Skeletal muscle cell (primary cell): ENCODE measurements at places on chromosomes 1 and 21.
A peak's percentile ranks its signal among the peaks of the same experiment; 100 is the strongest.

GRCh38 chr1:100959502-100960060 lies 63.7 kb downstream of the SLC30A7 start:
- DNase-seq = no peak

GRCh38 chr1:245091818-245092637 lies 62.8 kb upstream of the KIF26B start:
- peak; percentile 98 for DNase-seq

DNA sequence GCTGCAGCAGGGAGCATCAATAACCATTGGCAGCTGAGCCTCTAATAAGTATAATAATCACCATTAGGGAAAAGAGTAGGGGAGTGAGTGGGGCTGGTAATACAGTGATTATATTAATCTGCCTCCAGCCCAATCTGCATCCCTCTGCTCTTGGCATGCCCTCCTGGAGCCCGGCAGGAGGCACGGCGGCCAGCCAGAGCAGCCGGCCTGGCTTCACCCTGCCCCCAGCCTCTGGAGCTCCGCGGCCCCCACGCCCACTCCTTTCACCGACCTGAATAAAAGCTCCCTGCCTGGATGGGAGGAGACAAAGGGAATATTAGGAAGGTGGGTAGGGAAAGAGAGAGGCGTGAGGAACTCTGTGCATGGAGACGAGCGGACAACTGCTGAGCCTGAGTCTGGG lies 28.3 kb downstream of the OPTC start:
- DNase-seq = no peak

DNA sequence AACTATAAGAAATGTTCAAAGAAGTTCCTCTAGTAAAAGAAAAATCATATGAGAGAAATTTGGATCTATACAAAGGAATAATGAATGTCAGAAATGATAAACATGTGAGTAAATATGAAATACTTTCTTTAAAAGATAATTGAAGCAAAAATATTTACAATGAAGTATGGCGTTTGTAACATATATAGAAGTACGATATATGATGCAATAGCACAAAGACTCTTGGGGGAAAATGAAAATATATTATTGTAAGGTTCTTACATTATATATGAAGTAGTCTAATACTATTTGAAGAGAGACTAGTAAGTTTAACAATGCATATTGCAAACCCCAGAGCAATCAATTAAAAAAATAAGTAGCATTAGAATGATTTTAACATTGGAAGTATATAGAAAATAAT lies 20.3 kb upstream of the CCN1 start:
- no peak for DNase-seq

DNA sequence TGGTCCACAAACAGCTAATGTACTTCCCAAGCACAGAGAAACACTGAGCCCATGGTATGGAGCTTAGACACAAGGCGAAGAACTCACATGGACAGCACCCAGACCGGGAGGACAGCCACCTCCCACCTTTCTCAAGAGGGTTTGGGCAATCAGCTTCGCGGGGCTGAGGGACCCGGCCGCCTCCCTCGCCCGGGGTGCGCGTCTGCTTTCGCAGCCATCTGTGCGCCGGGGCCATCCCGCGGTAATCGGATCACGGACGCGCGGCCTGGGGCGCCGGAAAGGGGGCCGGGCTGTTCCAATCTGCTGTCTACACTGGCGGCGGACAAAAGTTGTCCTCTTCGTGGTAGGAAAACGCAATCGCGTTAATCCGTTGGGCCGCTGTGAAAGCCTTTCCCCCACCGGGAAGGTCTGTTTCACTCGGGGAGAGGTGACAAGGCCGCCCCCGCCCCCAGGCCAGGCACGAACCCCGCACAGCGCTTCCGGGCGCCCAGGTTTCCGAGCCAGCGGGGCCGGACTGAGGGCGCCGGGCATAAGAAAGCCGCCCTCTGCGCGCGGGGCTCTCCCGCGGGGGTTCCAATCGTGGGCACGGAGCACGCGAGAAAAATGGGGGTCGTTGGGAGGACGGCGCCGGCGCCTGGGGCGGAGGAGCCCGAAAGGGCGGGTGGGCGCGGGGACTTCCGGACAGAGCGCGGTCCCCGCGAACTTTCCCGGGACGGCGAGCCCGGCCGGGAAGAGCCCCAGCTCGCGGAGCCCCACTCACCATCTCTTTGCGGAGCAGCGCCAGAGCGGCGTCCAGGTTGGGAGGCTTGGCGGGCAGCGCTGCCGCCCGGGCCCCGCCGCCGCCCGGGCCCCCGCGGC lies 664 bp downstream of the FAM89A start:
- DNase-seq = no peak

DNA sequence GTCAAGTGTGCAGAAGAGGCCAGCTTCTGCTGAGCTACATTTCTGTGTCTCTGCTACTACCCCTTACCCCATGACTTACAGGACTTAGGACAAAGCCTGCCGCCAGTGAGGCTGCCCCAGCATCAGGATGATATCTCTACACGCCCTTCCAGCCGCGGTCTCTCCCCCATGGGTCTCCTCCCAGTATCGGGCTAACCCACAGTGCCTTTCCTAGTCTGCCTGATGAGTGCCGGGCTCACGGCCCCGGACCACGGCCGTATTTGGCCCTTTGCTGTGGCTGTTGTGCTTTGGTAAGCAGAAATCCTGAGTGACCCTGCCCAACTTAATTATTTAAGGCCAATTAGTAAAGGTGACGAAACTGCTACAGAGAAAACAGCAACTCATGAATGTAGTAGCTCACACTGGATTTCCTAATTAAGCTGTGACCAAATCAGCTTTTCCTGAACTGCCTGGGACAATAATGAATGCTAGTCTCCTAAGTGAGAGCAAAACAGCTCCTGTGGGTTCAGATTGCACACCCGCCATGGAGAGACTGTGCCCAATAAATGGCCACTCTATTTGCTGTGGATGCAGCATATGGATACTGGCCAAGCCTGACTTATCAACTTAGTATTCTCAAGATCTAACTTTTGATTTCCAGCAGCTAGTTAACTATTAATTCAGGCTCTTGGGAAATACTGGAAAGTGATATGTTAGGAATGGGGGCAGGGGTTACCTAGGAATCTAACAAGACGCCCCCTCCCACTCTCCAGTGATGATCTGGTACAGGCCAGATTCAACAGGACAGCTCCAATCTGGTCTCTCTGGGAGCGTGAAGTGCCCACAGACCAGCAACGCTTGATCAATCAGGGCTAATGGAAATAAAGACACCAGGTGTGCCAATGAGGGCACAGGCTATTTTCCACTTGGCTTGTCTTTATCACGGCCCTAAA lies 123.3 kb upstream of the IFFO2 start:
- DNase-seq = no peak

DNA sequence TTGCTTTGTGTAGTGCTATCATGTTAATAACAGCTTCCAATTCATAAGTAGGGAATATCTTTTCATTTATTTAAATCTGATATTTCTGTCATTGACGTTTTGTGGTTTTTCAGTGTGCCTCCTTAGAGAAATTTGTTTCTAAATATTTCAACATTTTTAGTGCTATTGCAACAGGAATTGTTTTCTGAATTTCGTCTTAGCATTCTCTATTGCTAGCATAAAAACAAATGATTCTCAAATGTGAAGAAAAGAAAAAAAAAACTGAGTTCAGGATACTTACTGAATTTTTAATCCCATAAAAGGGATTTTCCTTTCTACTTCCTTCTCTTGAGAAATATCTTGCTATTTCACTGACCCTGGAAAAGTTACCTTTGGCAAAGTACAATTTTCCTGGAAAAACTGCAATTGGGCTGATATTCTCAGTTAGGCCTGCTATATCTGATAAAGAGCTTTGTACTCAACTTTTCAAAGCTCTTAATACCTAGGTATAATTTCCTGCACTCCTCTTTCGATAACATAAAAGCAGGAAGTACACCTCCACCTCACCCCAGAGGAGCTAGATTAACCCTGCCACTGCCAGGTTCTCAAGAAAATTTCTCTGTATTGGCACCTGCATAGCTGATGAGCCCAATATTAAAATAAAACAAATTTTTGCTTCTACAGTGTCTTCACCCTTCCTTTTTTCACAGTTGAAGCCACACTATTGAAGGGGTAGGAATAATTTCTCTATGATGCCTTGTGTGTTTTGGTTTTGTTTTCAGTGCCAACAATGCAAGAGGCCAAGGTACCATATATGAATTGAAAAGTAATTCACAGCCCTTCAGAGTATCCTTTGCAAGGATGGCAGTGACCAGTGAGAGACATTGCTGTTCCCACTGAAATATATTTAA lies 35.6 kb downstream of the PTPN14 start:
- no peak for DNase-seq

- DNase-seq = no peak
Measured at GRCh38 chr1:203671047-203671446, 44.4 kb downstream of the ATP2B4 start.
